Esophagus mucosa (tissue), 1 donor: ENCODE measurements at places on chromosomes 16 and 17.
A peak's percentile ranks its signal among the peaks of the same experiment; 100 is the strongest.

GRCh38 chr17:79466562-79467350 is 144.1 kb downstream of the RBFOX3 start:
- no peak for ATAC-seq

GRCh38 chr17:73969956-73970355 is 233.5 kb upstream of the RPL38 start:
- ATAC-seq, result peak; percentile 69

- peak; percentile 20 for ATAC-seq
Measured at GRCh38 chr16:88815901-88816589, 4.3 kb upstream of the APRT start.

DNA sequence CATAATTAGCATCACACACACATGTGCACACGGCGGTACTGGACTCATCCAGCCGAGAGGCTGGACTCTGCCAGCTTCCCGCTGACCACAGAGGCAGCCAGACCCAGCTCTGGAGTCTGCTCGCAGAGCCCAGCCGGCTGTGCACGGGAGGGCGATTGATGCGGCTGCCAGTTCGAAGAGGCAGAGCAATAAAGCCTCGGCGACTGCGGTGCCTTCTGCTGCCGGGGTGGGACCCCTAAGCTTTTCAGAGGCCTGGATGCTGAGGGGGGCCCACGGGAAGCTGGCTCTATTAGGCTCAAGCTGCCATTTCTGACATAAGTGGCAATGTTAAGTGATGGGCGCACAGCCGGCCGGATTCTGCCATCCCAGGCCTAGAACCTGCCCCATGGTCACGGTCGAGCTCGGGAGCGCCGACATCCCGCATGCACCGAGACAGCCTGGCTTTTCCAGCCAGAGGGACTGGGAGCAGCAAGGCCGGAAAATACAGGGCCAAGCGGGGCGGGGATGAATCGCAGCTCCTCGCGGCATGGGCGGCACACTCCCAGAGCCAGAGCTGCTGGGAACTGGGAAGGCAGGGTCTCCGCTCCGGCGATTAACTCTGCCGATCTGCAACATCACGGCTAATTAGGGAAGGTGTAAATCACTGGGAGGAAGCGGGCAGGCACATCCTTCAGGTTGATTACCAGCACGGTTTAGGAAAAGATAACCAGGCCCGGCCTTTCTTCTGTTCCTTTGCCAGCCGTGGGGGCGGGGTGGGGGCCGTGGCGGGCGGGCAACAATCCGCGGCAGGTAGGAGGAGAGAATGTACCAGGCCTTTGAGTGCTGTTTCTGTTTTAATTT is 57.7 kb downstream of the TBC1D16 start:
- no peak for ATAC-seq

DNA sequence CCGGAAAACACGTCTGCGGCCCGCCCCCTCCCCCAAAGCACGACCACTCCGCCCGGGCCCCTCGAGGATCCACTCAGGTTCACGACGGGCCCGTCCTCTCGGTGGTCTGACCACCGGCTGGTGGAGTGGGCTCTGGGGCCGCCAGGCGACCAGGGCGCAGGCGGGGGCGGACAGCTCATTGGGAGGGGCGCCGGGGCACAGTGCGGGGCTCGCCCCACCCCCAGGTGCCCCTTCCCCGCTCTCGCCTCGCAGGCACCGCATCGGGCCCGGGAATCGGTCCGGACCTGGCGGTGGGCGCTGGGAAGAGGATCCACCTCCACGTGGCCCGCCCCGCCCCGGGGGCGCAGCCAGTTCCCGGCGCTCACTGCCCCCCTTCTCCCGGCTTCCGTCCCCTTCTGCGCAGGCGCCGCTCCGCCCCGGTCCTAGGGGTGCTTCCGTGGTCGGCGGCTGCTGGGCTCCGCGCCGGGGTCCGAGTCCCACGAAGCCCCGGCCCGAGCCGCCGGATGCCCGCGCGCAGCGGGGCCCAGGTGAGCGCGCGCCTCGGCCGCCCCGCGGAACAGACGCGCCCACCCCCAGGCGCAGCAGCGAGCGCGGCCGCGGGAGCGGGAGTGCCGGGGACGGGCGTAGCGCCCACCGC is at the start of gene MPG:
Gene MPG, plus strand, starts transcription at position 419 of the 637 bp plus-strand sequence. Its CDS starts 85 bp downstream, at position 504.
- peak; percentile 76 for ATAC-seq

GRCh38 chr16:57667526-57668262 is 412 bp upstream of the ADGRG3 start:
- peak; percentile 54 for ATAC-seq

GRCh38 chr17:35094902-35095301 is 24.8 kb downstream of the RAD51D start:
- ATAC-seq, result peak; percentile 94

- ATAC-seq, result no peak
Measured at GRCh38 chr16:12524658-12525057, 279.0 kb downstream of the CPPED1 start.

GRCh38 chr16:5438591-5438990 is 341.0 kb upstream of the EEF2KMT start:
- ATAC-seq, result no peak

DNA sequence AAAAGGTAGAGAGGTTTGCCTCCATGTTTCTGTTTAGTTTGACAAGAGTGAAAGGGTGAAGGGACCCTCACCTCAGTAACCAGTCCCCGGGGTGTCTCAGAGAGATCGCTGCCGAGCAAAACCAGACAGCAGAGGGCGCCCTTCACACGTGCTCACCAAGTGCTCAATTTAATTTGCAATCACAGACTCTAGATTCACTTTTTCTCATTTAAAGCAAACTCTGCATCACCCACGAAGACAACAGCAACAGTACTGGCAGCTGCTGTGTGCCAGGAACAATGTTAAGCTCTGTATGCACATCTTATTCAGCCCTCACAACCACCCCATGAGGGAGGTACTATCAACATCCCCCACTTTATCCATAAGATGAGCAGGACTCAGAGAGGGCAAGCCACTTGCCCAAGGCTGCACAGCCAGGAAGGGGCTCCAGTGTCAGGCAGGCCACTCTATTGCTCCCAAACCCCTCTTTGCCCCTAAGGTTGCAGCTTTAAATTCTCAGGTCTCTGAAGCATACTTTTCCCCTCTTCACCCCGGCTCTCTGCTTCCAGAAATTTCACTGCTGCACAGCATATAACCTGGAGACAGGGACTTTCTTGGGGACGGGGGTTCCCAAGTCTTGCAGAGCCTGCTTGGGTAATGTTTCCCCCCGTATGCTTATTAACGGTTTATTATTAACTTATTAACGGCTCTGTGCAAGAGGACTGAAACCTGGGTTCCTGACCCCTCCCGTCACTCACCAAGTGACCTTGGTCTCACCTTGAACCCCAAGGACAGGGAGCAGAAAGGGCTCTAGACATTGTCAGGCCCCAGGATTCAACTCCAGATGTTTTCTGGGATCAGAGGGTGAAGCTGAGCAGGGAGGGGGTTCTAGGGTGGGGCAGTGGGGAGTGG is 70.9 kb downstream of the CNGB1 start:
- peak; percentile 64 for ATAC-seq

DNA sequence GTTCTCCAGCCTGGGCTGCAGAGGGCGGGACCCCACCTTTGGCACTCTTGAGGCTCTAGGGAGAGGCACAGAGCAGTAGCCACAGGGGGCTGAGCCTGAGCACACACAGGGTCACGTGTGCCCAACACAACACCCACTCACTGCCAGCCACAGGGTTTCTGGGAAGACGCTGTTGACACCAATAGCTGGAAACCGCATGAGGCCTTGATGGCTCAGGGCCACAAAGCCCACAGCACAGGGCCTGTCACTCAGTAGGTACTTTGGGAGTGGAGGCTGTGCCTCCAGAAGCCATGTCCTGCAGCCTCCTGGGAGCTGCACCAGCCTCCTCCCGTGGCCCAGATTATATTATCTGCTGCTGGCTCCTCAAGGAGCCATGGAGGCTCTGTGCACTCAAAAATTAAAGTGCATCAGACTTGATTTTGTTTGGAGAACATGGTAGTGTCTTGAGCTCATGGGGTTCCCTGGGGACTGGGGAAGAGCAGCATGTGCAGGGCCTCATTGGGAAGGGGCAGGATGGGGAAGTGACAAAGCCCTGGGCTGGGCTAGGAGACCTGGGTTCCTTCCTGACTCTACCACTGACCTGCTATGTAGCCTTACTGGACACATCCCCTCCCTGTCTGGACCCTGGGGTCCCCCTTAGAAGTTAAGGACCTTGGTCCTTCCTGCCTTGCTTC is 12.5 kb upstream of the SREBF1 start:
- peak; percentile 46 for ATAC-seq

DNA sequence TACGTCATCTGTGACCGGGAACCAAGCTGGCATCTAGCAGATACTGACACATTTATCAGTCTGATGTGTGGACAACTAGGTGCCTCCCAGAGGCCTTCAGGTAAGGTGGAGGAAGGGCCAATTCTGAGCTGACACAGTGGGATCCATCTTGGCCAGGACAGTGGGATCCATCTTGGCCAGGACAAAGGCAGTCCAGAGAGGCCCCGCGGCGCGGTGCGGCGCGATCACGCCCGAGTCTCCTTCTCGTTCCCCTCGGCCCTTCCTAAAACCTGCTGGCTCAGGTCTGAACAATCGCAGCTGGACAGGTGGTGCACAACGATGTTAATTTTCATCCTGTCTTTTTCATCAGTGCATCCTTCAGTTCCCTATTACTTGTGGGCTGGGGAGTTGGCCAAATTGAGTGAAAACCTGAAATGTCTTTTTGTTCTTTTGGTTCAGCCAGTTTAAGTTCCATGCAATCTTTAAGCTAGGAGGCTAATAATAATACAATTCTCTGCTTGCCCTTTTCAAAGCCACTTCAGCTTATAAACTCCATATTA is 486 bp upstream of the WSB1 start:
- ATAC-seq, result no peak

GRCh38 chr17:55172612-55173011 is 92.1 kb upstream of the HLF start:
- peak; percentile 99 for ATAC-seq

GRCh38 chr16:2910441-2910969 is 1.2 kb upstream of the FLYWCH1 start:
- ATAC-seq, result no peak

DNA sequence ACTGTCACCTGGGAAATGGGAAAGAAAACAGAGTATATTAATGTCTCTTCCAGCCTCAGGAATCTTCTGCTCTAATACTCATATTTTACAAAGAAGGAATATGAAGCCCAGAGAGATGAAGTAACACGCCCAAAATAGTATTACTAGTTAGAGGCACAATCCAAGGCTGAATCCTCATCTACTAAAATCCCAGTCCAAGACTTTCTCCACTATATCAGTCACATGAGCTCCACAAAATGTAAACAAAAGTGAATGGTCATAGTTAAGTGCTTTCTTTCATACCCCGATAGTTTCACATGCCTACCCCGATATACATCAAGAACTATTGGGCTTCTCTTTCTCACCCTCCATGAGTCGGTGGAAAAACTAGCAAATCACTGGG is 965 bp downstream of the INTS2 start:
- no peak for ATAC-seq

DNA sequence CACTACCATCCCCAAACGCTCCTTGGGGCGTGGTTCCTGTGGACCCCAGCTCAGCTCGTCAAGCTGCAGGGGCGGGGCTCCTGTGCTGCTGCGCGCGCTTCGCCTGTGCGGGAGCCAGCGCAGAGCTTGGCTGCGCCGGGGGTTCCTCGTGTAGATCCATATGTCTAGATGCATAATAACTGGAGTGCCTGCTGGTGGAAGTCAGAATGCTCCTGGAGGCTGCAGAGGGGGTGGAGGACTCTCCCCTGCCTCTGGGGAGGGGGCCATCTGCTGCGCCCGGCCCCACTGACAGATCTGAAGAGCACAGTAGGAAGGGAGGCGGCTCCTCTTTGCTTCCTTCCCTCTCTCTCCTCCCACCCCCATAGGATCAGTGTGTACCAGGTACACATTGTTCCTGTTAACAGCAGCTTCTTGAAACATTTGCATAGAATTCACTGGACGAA is 4.6 kb downstream of the RASD1 start:
- no peak for ATAC-seq
